ENCODE measurements at places on chromosomes 3 and 15.

DNA sequence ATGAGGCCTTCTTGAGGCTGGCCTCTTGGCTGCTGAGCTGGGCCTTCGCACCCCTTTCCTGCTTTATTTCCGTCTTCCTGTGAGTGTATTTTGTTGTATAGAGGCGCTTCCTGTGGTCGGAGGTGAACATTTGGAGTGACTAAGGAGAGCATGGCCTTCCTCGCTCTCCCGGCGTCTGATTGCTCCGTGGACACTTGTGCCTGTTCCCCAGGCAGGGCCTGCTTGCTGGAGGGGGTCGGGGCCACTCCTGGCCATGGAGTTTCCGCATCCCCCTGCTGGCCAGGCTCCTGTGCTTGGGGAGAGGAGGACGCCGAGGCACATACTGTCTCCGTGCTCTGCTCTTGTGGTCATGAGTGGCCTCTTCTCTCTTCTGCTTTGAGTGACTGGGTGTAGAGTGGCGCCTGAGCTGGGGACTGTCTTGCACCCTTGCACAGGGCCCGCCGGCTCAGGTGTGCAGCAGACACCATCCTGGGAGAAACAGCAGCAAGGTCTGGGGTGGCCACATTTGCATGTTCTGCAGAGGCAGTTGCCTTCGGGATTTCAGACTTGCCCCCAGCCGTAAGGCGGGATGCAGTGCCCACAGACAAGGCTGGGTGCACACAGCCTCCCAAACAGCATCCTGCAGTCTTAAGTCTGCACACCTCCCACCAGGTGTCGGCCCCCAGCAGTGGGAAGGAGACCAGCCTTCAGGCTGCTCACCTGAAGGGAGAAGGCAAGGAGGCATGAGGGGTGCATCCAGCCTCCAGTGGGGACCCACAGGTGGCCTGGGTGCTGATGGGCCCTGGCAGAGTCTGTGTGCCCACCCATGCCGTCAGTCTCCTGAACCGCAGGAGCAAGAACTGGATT, 16.4 kb downstream of the KLF13 start:
- DNase-seq: no peak

- DNase-seq: no peak
These were observed 60.4 kb downstream of the PLS1 start for GRCh38 chr3:142656575-142656974.

GRCh38 chr3:66409771-66410754, 90.8 kb downstream of the LRIG1 start:
- DNase-seq: no peak

GRCh38 chr3:4271834-4272233, 31.3 kb upstream of the SETMAR start:
- peak; percentile 59 for DNase-seq

DNA sequence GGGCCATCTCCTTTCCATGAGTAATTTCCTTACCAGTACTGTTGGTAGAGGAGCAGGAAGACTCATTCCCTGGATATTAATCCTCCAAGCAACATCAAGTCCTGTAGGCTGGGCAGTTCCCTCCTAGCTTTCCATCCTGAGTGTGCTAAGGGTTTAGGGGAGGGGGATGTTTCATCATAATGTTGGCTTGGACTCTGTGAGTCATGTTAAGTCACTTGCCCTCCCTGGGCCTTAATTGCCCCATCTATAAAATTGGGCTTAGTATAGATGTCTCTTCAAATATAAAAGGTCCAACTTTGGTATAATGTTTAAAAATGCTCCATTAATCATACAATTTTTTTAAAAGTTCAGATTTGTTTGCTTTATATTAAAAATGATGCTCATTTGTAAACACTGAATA, 52.7 kb downstream of the TLE3 start:
- DNase-seq: no peak

GRCh38 chr3:49713336-49714105, 6.0 kb downstream of the AMIGO3 start:
- DNase-seq: no peak

DNA sequence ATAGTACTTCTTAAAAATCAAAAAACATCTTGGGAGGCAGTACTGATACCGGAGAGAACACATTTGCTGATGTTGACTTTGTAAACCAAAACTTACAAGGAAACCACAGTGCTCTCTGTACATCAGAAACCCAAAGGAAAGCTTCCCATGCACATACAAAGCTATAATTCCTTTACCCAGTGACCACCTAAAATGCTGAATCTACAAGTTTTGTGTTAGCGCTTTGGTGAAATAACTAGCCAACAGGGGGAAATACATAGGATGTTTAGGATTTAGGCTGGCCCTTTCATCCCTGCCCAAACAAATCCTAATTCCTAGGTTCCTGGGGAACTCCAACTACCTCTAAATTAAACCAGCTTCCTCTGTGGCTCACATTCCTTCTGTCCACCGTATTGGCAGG, 15.3 kb upstream of the SPG21 start:
- DNase-seq: no peak

- DNase-seq: no peak
These were observed 595.0 kb downstream of the PYDC2 start for GRCh38 chr3:192055946-192056345.

GRCh38 chr3:193686665-193687483, 93.9 kb downstream of the OPA1 start:
- no peak for DNase-seq

GRCh38 chr15:101019366-101019896, 100.3 kb downstream of the LRRK1 start:
- no peak for DNase-seq

DNA sequence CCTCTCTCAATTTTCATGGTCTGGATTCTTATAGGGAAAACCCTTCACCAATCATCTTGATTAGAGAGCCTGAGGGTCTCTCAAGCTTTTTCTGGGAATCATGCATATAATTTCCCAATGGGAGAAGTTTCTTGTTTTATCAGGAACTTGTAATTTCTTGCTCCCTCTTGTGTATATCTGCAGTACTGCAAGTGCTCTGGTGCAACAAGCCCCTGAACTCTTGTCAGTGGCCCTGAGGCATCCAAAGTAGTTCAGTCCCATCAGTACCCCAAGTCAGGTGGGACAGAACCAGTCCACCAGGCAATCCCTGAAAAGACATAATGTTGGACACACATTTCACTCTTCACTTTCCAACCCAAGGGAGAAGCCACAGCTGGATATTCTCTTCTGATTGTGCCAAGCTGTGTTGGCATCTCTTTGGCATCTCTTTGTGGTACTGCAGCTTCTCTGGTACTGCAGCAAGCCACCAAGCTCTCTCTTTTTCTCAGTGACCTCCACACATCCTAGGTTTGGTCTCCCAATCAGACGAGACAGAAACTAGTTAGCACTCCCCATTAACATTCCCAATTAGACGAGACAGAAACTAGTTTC, 214.5 kb downstream of the ZIC4 start:
- DNase-seq: peak; percentile 38
